ENCODE measurements at places on chromosomes 6 and 20.
A peak's percentile ranks its signal among the peaks of the same experiment; 100 is the strongest.

DNA sequence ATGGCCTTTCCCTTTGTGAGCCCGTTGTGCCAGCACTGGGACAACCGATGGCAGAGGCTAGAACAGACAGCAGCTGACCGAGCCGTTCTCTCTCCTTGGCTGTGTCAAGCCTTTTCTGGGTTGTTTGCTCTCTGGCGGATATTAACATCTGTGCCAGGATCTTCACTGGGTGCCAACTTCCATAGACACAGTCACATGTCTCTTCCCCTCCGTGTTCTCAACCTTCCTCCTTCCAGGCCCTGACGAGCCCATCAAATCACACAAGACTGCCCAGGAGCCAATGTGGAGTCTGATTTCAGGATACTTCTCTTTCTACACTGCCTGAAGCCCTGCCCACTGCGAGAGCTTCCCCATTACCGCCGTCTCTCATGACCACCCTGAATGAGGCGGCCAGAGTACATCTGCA lies 111.0 kb upstream of the RALGAPA2 start:
- DNase-seq, result no peak

DNA sequence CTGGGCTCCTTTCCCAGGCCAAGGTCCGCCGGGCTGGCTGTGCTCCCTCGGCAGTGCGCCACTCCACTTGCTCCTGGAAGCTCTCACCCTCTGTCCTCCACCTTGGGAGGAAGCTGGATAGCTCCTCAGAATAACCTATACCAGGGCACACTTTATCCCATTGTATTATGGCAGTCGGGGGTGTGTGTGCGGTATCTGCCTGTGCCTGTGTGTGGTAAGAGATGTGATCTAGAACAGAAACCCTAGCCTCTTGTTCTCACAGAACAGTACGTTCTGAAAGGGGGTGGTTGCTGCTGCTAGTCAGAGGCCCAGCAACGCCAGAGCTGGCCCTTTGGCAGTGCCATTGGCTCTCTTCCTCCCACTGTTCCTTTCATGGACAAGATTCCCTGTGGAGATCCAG lies 168.4 kb downstream of the TBXT start:
- DNase-seq, result no peak

GRCh38 chr6:90204327-90205056 lies 92.2 kb downstream of the BACH2 start:
- peak; percentile 56 for DNase-seq

- no peak for DNase-seq
Measured at GRCh38 chr6:129699659-129700058, 10.3 kb downstream of the ARHGAP18 start.

DNA sequence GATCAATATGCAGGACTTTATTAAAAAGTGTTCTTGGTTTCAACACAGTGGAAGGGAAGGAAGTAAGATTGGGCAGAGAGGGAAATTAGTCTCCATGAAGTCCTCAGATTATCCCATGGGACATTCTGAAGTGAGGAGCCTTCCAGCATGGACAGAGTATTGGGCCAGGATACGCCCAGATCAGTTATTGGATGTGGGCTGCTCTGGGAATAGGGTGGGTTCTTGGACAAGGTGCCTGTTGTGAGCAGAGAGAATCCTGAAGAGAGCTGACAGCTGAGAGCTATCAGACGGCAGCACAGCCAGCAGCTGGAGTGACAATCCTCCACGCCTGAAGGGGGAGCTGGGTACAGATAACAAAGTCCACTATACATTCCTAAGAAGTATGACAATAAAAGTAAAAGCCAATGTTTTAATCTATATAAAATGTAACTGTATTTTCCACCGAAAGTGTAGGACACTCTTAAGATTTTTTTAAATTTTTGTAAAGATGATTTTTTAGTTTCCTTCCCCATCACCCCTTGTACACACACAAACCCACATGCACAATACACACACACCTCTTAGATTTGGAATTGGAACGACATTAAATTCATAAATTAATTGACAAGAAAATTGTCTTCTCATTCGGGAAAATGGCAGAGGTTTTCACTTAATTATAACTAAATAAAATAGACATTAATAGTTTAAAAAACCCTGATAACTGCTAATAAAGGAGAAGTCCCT lies 107.8 kb downstream of the FBXO5 start:
- no peak for DNase-seq

- peak; percentile 23 for DNase-seq
Measured at GRCh38 chr6:136717716-136717990, 74.6 kb downstream of the MAP3K5 start.

- no peak for DNase-seq
Measured at GRCh38 chr20:43508604-43509040, 1.1 kb downstream of the L3MBTL1 start.

DNA sequence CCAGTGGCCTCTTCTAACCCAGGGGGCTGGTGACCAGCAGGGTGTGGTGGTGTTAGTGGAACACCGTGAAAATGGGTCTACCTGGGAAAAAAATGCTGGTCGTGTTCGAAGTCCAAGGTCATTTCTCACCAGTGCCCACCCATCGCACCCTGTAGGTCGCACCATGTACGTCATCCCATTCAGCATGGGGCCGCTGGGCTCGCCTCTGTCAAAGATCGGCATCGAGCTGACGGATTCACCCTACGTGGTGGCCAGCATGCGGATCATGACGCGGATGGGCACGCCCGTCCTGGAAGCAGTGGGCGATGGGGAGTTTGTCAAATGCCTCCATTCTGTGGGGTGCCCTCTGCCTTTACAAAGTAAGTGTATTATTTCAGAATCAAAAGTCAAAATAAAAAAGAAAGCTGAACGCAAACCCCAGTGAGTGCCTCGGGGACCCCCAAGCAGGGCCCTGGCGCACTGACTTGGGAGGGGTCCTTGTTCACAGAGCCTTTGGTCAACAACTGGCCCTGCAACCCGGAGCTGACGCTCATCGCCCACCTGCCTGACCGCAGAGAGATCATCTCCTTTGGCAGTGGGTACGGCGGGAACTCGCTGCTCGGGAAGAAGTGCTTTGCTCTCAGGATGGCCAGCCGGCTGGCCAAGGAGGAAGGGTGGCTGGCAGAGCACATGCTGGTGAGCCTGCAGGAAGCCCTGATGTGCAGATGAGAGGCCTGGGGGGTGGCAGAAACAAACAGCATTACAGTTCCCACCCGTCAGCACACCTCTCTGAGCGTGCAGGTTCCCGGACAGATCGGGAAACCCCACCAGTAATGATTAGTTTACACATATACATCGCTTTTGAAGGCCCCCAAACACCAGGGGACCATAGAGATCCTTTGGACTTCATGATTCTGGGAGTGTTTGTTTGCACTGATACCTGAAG lies 1.9 kb downstream of the PCK1 start:
- DNase-seq, result no peak

GRCh38 chr20:44585057-44585963 lies 2.9 kb downstream of the PKIG start:
- DNase-seq, result no peak

DNA sequence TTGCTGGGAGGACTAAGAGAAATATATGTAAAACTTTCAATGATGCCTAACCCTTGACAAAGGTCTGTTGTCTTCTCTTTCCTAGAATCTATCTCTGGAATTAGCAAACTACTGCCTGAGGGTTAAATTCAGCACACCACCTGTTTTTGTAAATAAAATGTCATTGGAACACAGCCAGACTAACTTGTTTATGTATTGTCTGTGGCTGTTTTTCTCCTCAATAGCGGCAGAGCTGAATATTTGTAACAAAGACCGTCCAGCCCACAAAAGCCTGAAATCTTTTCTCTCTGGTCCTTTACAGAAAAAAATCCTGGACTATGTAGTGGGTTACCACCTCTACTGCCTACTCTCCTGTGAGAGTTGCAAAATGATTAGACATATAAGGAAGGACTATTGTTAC lies 33.3 kb upstream of the SYNDIG1 start:
- no peak for DNase-seq

- no peak for DNase-seq
Measured at GRCh38 chr6:96582436-96582835, 19.5 kb downstream of the FHL5 start.

DNA sequence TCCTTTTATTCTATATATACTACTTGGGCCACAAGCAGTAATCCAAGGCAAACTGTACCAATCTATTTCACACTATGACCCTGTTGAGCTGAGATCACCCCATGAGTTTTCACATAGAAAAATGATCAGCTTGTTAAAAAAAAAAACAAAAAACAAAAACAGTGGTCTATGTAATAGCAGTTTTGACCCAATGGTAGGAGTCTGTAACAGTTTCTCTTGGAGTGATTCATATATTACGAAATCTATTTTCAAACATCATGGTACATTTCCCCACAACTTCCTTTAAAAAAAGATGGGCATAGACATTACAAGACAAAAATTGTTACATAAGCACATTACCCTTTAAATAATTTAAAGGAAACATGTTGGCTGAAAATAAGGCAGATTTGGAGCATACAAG lies 78.1 kb downstream of the PRSS35 start:
- DNase-seq, result no peak

DNA sequence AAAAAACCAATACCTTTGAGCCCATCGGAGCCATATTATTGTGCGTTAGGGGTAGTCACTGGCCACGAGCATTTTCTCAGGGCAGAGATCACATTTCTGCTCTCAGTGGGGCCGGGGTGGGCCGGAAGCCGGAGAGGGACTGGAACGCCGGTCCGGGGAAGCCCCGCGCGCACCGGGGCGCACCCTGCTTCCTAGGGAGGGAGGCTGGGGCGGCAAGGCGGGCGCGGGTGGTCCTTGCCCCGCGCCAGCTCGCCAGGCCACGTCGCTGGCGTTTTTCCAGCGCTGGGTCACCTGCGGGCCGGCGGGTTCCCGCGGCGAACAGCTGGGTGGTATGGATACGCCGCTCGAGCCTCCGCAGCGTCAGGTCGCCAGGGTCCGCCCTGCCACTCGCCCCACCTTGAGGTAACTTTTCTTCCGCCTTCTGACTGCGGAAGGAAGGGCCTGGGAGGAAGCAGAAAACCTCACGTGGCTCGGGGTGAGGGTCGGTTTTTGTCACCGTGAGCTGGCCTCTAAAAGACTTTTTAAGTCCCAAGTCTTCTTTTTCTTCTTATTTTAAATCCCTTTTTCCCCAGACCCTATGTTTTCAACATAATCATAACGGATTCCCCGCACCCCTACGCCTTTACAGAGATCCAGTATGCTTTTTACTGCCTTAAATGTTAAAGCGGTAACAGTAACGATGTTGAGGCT lies 2.7 kb upstream of the EEF1A1 start:
- DNase-seq, result peak; percentile 39

DNA sequence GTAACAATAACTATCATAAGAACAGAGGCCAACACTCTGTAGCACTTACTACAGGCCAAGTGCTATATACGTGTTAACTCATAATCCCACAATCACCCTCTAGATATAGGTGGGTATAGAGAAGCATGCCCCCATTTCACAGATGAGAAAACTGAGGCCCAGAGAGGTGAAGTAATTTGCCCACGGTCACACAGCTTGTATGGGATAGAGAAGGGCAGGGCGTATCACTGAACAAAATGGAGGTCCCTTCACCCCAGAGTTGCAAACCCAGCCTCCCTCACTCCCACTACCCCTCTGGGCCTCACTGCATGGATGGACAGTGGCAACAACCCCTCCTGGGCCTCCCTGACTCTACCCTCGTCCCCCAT lies 31.8 kb upstream of the PTGIS start:
- no peak for DNase-seq

DNA sequence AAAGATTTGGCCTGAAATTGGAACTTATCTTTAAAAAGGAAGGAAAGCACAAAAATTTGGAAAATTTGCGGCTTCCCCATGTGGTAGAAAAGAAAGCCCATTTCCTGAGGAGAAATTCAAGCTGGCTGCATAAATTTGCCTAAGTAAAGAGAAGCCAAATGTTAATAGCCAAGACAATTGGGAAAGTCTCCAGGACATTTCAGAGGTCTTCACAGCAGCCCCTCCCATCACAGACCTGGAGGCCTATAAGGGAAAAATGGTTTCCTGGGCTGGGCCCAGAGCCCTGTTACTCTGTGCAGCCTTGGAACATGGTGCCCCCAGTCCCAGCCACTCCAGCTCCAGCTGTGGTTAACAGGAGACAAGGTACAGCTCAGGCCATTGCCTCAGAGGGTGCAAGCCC lies 736.5 kb downstream of the HACE1 start:
- DNase-seq, result no peak

- peak; percentile 69 for DNase-seq
Measured at GRCh38 chr20:47272893-47273590, 83.5 kb downstream of the ZMYND8 start.

DNA sequence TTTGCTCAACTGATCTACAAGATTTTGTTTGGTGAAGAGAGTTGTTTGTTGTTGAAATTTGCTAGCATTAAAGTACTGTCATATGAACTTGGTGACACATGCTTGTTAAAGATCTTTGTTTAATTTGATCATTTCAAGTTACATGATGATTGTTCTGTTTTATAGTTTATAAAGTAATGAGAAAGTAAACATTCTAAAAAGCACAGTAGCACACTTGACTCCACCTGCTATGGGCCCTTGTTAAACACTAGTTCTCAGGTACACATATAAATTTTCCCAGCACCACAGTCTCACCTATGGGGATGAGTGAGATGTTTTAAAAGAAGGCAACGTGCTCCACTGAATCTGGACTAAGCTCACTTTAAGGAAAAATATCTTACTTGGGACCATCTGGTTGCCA lies 14.1 kb downstream of the MCHR2 start:
- DNase-seq, result no peak

GRCh38 chr20:36063916-36064657 lies 90.5 kb upstream of the EPB41L1 start:
- no peak for DNase-seq

DNA sequence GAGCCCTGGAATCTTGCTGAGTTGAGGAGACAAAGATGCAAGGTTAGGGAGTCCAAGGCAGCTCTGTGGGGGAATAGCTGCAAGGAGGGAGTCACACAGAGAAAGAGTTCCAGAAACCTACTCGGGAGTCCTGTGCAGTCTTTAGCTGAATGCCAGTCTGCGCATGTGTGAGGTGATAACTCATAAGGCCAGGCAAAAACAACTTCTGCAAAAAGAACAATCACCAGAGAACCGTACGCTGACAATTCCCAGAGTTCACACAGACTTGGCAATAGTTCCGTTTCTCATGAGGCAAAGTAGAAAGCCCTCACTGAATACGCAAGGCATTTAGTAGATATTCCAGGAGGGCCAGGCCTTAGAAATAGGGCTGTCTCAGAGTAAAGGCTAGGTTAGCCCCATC lies 135.2 kb upstream of the TAB2 start:
- no peak for DNase-seq

GRCh38 chr6:70684794-70685493 lies 17.3 kb downstream of the SMAP1 start:
- DNase-seq, result no peak

GRCh38 chr20:46010491-46011391 lies 2.0 kb downstream of the MMP9 start:
- no peak for DNase-seq
